ENCODE measurements at places on chromosomes 5 and 9.

DNA sequence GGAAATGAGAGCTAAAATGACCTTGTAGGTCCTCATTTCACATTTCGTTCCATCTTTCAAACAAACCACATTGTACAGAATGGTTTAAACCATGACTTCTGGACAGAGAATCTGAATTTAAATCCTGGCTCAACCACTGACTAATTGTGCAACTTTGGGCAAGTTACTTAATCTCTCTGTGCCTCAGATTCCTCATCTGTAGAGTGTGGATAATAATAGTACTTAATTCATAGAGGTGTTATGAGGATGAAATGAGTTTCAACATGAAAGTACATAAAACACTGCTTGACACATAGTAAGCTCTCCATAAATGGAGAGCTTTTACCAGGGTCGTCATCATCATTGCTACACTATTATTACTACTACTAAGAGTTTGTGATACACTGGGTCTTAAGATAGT, 46.3 kb upstream of the FOXE1 start:
- no peak for DNase-seq

DNA sequence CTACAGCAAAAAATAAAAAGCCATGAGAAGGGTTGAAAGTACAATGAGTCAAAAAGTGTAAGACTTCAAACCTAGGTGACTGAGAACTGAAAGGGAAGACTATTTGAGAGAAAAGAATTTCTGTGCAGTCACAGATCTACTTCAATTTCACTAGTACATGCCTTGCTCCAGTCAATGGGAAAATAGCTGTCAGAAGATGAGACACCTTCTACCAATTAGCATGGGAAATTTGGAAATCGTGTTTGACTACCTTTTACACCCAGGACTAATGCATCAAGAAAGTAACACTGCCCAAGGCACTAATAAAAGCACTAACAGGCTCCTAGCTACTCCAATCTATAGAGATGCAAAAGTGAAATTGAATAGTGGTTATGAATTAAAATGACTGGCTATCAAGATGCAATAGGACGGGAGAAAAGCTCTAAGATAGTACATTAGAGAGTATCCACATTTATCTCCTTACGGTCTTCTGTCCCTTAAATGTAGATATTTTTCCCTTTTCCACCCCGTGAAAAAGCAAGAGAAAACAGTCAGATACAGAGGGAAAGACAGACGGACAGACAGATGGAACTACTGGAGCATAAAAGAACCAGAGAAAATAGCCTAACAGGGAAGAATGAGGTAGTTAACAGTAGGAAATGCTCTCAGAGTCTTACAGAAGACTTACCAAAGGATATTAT, 15.2 kb downstream of the ERP44 start:
- no peak for DNase-seq

- peak; percentile 15 for DNase-seq
Measured at GRCh38 chr9:118059484-118060278, 355.5 kb downstream of the TLR4 start.

GRCh38 chr5:3511519-3511918, 84.1 kb upstream of the IRX1 start:
- DNase-seq = no peak

GRCh38 chr5:144352330-144352729, 181.7 kb downstream of the KCTD16 start:
- DNase-seq = no peak

DNA sequence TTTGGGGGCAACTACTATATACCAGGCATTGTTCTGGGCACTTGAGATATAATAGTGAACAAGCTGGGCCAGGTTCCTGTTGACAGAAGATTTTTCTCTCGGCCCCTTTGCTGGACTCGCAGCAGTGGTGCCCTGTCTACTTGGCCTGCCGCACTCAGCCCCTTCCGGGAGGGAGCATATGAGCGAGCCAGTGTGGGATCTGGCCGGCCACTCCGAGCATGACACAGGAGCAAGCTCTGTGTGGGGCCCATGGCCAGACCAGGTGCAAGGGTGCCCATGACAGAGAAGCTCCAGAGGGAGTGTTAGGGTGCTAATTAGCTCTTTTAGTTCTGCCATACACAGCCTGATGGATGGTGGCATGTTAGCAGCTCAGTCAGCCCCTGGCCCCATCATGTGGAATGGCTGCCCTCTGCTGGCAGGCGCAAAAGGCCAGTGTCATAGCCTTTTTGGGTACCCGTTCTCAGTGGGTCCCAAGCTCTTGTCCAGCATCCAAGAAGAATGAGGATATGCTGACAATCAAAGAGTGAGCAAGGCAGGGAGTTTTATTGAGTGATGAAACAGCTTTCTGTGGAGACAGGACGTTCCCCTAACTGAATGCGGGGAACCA, 9.3 kb upstream of the KIF4B start:
- peak; percentile 11 for DNase-seq

- no peak for DNase-seq
Measured at GRCh38 chr5:21184581-21184980, 1196.6 kb upstream of the CDH18 start.

DNA sequence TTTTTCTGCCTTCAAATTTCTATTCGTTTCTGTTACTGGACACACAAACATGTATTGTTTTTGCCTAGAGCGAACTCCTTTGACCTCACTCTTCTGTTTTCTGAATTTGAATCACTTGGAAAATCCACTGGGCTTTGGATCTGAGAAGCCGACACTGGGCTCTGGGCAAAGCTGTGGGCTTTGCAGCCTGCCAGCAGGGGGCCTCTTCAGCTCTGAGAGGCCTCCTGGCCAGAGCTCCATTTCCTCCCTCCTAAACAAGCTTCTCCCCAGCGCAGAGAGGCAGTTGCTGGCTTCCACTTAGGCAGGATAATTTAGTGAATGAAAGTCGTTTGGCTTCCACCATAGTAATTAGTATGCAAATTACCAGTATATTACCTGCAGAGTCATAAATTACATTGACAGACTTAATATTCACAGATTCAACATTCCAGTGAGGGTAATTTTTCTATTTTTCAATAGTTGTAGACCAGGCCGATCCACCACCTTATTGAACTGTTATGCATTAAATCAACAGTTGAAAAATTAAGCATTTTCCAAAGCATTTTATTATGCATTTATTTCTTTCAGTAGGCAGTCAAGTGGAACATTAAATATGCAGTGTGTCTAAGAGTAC, 104.0 kb upstream of the ZNF366 start:
- DNase-seq = peak; percentile 68

DNA sequence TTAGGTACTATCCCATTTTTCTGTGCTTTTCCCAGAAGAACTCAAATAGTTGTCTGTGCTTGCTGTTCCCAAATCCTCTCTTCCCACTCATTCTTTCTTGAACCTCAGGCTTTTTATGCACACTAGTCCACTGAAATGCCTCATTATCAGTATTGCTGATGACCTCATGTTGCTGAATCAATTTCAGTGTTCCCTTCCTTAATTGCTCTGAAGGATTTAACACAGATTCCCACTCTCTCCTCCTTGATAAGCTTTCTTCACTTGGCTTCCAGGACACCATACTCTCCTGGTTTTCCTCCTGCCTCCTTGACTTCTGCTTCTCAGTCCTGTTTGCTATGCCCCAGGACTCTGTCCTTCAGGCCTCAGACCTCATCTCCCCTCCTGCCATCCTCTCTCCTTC, 298.5 kb downstream of the ARHGAP26 start:
- DNase-seq = no peak

DNA sequence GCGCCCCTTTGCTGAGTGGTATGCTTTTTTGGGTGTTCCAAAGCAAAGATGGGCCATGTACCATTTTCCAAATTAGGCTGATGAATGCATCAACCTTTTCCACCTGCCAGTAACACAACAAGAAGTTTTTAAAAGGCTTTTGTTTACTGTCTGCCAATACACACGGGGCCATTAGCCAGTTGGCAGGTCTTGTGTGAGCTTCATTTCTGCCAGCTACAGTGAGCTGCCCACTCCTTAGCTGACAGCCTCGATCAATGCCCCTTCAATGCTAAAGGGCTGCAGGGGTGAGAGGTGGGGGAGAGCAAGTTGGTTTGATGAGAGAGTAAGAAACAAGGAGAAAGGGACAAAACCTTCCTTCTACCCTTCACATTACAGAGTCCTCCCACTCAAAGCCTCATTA, 128.7 kb downstream of the C5orf15 start:
- DNase-seq = no peak

GRCh38 chr9:126615245-126615790, 1.6 kb downstream of the LMX1B start:
- DNase-seq = no peak

- DNase-seq = no peak
Measured at GRCh38 chr9:15219546-15219945, 87.5 kb downstream of the TTC39B start.

DNA sequence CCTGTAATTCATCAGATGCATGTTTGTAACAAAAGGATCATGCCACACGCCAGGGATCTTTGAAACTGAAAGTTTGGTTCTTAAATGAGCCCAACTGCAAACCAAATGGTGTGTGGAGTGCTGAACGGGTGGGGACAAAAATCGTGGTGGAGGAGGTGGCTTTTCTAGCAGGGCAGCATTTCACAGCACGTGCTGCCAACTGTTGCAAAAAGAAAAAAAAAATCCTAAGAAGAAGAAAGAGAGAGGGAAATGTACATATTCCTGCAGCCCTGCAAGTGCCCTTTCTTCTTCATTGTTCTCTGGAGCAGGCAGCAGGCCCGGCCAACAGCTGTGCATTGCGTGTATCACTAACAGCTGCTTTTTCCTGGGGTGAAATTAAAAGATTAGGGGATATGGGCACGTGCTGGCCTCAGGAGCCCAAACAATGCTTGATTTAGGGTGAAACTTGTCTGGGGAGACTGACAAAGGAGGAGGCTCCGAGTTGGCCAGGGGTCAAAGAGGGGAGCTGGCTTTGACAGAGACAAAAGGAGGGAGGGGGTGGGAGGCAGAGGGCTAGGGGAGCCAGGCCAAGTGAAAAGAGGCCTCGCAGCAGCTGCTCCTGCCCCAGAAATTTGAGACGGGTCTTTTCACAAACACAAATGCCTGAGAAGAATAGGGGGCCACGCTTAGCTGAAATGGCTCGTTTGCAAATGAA, 73.0 kb downstream of the GADD45G start:
- no peak for DNase-seq

DNA sequence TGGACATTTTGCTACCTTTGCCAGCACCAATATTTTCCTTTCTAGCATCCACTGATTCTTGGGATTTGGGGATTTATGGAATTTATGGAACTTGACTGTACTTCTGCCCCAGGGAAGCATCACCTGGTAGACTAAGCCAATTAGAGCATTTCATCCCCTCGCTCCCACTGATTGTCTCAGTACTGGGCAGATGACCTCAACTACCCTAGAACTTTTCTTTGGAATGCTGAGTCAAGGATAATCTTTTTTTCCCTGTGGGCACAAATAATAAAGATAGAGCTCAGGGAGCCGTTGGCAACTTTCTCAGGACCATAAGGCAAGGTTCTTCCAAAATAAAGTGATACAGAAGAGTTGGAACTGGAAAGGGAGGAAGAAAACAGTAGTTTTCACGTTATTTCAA, 438.4 kb downstream of the PLK2 start:
- DNase-seq = no peak

- no peak for DNase-seq
Measured at GRCh38 chr9:132288966-132289365, 65.8 kb downstream of the SETX start.

DNA sequence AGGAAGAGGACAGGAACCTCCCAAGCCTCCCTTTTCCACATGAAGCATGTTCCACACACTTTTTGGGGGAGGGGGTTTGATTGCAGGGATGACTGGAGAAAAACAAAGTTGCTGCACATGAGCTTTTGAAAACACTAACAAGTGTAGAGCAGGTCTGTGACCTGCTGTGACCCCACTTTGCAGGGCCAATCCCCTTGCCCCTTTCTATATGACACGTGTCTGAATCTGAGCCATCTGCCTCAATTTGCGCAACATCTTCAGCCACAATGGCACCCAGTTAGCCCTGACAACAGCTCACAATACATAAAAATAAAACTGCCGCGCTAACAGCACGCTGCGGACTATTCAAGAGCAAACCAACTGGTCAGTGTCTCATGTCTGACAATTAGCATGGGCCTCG, 227.8 kb upstream of the TBCA start:
- no peak for DNase-seq

DNA sequence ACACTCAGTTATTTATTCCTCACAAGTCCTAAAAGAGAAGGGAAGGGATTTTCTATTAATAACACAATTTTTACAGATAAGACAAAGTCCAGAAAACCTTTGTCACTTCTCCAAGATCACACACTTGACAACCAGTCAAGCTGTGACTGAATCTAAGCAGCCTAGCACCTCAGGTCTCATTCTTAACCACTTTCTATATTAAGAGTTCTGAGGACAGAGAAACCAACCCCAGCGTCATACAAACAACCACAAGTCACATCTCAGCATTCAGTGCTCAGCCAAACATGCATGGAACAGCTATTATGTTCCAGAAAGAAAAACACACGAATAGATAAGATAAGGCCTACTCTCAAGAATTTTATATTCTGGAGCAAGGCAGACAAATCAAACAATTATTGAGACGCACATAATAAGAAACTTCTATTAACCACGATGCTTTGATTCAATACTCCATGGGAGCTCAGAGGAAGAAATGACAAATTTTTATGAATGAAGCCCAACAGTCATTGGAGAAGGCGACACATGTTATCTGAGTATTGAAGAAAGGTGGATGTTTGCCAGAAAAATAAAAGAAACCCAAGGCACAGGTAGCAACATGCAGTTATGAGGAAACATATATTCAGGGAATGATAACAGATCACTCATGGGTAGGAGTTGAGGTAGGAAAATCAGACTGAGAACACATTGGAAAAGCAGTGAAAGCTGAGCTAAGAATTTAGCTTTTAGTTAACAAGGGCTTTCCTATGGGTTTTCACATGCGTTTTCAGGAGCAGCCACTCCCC, 113.1 kb downstream of the HTR4 start:
- no peak for DNase-seq

GRCh38 chr5:2996248-2996647, 244.8 kb upstream of the IRX2 start:
- no peak for DNase-seq

DNA sequence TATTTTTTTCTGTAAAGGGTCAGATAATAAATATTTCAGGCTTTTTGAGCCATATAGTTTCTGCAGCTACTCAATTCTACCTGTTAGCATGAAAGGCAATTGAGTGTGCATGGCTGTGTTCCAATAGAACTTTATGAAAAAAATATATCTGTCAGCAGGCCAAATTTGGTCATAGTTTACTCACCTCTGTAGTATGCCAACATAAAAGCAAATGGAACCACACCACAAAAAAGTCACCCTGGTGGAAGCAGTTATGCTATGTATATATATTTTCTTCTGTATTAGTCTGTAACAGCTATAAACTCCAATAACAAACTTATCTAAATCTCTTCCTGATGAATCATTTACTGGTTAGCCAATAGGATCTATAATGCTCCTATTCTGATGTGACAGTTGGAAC, 3.4 kb downstream of the SLC38A9 start:
- DNase-seq = no peak

Data from mucosa of gallbladder (tissue), 1 donor.